HFF-Myc (cell line): ENCODE measurements at places on chromosomes 16 and 17.

GRCh38 chr17:64771980-64772844, 110.1 kb upstream of the SMURF2 start:
- no peak for DNase-seq

DNA sequence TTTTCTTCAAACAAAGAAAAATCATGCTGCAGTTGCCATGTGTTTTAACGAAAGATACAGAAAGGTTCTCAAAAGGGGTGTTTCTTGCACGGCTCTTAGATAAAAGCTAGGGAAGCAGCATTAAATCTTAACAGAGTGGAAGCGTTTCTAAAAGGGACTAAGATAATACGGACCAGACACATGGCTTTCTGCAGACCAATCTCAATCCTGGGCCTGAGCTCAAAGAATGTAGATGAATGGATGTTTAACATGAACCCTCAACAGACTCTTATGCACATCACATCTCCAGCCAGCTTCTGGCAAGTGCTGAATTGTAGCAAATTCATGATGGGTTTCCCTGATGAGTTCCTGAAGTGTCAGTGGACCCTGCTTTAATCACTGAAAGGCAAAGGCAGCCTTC, 80.2 kb upstream of the COX10 start:
- no peak for DNase-seq

DNA sequence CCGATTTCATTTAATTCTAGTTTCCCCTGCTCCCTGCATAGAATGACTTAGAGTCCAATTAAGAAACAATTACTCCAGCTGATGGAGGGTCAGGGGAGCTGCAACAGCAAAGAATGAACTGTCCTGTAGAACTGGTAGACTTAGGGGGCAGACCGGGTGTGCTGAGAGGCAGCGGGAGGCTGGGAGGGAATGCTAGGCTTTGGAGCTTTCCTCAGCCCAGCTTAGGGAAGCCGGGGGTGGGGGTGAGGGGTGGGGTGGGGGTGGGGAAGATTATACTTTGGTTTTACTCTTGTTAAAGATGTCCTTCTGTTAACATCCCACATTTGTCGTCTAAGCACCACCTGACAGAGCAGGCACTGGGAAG, 458.6 kb upstream of the ASIC2 start:
- DNase-seq = no peak

- no peak for DNase-seq
These were observed 368.1 kb downstream of the C16orf95 start for GRCh38 chr16:86949116-86949515.

DNA sequence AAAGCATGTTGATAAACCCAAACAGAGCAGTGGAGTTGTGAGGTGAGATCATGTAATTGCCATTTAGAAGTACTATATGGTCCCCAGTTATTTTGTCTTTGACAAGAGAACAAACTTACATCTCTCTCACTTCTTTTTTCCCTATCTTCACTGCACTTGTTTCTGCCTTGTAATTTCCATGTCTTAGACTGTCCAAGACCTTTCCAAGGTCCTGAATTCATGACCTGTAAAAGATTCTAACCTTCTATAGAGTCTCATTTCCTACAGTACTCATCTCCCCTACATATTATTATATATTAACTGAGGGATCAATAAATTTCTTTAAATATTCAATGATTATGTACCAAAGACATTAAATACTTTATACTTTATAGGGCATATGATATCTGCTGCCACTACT, 295.3 kb upstream of the KIF2B start:
- DNase-seq = no peak

GRCh38 chr17:72706396-72706981, 386.0 kb downstream of the SLC39A11 start:
- no peak for DNase-seq
